ENCODE measurements at places on chromosomes 12 and 14.
A peak's percentile ranks its signal among the peaks of the same experiment; 100 is the strongest.

GRCh38 chr14:81329640-81330381 lies 70.3 kb downstream of the STON2 start:
- no peak for DNase-seq

- DNase-seq, result no peak
Observed at GRCh38 chr12:752695-753610, 574 bp downstream of the WNK1 start.

DNA sequence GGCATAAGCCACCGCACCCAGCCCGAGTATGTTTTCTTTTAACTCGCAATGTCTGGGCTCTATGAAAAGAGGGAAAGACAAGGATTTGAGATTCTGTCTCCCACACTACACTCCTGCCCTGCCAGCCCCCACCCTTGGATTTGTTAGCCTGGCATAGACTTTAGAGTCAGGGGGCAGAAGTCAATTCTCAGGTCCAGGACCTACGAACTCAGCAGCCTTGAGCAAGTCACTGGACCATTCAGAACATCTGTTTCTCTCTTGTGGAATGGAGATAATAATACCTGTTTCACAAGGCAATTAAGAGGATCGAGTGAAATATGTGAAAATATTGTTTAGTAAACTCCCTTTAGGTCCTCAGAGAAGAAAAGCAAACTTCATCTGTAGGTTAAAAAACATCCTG lies 66.1 kb upstream of the FUT8 start:
- DNase-seq, result no peak

- no peak for DNase-seq
Observed at GRCh38 chr14:96129128-96129736, 75.4 kb upstream of the BDKRB2 start.

GRCh38 chr12:57001448-57001906 lies 4.9 kb downstream of the ZBTB39 start:
- DNase-seq, result peak; percentile 8

DNA sequence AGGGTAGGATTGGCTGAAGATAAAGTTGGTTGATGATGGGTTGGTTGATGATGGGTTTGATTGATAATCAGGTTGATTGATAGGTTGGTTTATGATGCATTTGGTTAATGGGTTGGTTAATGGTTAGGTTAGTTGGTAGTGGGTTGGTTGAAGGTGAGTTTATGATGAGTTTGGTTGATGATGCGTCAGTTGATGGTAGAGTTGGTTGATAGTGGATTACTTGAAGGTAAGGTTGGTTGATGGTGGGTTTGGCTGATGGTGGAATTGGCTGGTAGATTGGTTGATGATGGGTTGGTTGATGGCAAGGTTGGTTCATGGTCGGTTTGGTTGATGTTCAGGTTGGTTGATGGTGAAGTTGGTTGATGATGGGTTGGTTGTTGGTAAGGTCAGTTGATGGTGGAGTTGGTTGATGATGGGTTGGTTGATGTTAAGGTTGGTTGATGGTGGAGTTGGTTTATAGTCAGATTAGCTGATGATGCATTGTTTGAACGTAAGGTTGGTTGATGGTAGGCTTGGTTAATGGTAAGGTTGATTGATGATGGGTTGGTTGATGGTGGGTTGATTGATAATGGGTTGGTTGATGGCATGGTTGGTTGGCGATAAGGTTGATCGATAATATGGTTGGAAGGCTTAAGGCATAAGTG lies 146.4 kb downstream of the ADGRD1 start:
- no peak for DNase-seq

DNA sequence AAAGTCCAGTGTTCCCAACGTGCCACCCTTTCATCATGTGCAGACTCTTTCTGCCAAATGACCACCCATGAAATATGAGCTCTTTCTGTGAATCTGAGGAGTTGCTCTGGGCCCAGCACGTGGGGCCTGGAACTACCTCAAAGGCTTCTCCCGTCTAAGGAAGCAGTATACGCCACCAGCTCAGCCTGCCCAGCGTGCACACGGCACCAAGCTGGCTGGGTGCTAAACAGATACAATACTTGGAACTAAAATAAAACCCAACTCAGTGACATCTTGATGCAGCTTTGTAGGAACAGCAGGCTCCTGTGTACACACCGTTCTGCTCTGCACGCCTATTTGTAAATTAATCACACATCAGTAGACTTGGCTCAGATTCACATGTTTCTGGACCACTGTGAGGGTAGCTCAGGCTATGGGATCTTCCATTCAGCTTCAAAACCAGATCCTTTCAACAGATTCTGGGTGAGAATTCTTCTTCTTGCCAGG lies 74.8 kb downstream of the ARL6IP4 start:
- no peak for DNase-seq

- DNase-seq, result no peak
Observed at GRCh38 chr14:92577321-92577742, 63.8 kb downstream of the RIN3 start.

DNA sequence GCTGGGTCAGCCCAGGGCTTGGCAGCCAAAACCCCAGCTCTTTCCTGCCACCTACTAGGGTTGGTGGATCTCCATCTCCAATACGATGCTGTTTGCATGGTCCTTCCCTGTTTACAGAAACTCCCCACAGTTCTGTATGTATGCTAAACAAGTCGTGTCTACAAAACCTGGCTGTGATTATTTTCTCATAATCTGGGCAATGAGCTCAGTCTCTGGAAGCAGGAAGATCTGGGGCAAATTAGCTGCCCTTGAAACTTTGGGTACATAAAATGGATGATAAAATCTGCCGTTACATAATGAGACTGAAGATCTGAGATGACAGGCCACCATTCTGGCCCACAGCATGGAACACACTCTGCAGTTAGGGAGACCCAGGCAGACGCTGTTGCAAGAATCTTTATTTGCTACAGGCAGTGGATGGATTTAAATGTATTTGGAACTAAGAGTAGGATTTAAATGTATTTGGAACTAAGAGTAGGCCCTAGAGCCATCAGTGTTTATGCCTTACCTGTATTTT lies 31.7 kb downstream of the ACADS start:
- no peak for DNase-seq

GRCh38 chr12:119014368-119014767 lies 33.0 kb downstream of the SRRM4 start:
- DNase-seq, result no peak

DNA sequence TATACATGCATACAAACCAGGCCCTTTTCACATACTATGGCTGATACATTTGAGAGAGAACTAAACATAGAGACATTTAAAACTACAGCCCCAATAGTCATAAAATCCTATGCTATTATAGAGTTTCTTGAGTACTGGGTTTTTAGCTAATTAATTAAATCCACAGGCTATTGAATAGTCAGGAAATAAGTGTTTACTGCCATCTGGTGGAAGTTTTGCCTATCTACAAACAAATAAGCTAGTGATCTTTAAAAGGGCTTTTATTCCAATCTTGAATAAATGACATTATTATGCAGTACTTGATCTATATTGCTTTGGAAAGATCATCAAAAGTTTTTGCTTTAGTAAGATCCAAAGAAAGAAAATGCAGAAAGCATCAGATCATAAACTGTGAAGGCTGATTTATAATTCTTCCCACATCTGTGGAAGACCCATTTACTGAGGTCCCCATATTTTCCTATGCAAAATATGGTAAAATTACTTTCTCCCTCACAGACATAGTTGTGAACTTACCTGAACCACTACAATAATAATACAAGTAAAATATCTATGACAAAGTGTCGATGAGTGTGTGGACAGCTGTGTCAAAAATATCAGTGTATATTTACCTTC lies 131.3 kb downstream of the ITPR2 start:
- peak; percentile 55 for DNase-seq

DNA sequence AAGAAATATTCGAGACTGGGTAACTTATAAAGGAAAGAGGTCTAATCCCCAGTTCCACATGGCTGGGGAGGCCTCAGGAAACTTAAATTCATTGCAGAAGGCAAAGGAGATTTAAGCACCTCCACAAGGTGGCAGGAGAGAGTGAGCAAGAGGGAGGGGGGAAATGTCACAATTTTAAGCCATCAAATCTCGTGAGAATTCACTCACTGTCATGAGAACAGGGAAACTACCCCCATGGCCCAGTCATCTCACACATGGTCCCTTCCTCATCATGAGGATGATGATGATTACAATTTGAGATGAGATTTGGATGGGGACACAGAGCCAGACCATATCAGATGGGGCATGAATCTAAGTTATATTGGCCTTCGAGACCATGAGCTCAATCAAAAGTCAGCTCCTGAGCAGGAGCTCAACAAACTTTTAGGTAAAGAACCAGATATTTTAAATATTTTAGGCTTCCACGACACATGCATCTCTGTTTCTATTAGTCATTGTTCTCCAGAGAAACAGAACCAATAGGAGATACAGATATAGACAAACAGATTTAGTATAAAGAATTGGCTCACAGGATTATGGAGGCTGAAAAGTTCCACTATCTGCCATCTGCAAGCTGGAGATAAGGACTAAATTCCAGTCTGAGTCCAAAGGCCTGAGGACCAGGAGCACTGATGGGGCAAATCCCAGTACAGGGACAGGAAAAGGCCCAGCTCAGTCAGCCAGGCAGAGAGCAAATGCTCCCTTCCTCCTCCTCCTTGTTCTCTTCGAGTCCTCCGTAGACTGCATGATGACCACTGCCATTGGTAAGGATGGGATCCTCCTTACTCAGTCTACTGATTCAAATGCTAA lies 24.9 kb downstream of the DGLUCY start:
- DNase-seq, result peak; percentile 63

GRCh38 chr12:104767261-104767660 lies 190.8 kb downstream of the SLC41A2 start:
- no peak for DNase-seq

Data from HAP-1 (cell line).